ENCODE measurements at places on chromosomes 4 and X.
A peak's percentile ranks its signal among the peaks of the same experiment; 100 is the strongest.

DNA sequence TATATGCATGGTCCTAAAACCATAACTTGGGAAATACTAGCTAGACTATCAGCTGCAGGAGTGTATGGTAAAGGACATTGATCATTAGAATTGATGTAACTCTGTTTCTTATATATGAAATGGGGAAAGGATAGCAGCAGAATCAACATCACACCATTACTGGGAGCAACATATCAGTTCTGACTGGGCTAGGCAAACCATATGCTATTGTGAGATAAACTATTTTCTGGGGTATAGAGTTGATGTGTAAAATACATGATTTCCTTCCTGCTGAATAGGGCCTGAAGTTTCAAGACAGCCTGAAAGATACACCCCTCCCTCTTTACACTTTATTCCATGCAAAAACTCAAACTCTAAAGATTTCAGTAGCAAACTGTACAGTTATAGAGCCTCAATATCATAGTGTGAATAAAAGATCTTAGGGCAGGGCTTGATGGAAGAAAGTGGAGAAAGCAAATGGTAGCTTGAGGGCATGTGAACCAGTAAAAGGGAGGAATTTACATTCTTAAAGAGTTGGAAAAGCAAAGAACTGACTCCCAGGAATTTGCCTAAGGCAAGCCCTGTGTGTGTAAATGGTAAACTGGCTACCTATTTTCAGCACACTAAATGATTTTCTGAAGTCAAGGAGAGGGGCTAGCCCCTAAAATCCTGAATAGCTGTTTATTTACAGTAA is 404.1 kb downstream of the MAPK10 start:
- no peak for DNase-seq

DNA sequence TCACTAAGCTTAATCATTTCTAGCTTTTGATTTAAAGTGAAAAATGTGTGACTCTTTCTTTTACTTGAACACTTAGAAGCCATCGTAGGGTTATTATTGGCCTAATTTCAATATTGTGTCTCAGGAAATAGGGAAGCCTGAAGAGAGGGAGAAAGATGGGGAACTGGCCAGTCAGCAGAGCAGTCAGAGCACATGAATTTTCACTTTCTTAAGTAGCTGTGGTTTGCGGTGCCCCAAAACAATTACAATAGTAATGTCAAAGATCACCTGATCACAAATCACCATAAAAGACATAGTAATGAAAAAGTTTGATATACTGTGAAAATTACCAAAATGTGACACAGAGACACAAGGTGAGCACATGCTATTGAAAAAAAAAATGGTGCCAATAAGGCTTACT is 45.5 kb downstream of the CENPC start:
- DNase-seq, result no peak

DNA sequence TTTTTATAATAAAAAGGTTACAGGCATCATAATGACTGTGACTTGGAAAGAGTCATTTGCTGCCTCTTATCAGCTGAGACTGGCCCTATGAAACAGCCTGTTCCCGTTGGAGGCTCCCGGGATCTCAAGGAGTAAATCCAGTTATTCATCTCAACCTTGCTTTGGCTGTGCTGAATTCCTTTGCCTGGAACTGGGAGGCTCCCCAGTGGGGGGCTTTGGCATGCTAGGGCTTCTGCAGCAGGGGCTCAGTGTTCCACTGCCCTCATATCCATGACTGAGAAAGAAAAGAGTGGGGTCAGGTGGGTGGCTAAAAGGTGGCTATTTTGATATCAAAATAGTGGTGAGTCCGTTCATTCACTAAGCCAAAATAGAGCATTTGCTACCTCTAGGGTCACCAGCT is 71.2 kb downstream of the TRPC5 start:
- no peak for DNase-seq

DNA sequence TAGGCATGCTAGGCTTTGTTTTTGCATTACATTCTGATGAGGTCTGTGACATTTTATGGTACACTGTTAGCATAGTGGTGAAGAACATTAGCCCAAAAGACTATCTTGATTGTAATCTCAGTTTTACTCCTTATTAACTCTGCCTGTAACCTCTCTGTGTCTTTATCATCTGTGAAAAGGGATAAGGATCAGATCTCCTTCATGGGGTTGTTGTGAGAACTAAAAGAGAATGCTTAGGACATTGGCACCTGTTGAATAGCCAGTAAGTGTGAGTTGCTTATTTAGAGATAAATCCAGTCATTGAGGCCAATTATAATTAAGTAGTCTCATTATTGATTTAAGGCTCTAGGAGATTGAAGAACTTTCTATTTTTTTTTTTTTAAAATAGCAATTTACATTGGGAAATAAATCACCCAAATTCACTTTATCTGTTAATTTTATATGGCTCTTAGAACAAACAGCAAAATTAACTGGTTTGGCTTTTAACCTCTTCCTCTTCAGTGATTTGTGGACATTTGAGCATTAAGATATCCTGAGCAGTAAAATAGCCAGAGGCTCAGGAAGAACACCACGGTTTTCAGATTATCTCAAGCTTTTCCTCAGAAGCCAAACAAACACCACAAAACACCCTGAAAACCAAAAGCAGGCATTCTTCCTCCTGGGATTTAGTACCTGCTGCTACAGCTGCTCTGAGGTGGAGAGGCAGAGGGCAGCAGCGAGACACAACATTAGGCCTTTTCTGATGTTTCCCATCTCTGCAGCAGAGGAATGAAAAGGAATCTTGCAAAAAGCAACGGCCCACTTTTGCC is 192.9 kb downstream of the ARHGAP10 start:
- DNase-seq, result peak; percentile 26

- no peak for DNase-seq
Measured at GRCh38 chr4:139599594-139600374, 43.8 kb upstream of the SETD7 start.

DNA sequence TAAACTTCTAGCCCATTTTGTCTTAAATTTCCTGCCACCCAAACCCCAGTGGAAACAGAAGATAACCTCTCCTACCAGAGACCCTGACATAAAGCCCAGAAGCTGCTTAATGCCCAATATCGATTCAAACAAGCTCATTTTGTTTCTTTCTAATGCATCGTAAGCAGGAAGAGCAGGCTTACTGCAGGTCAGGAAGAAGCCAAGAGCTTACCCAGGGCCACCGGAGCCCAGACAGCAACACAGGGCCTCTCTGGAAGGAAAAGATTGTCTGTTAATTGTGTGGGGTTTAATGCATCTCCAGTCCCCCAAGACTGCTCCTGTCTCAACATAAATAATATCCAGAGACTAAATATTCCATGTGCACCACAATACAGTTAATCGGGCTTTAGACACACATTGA is 177.3 kb upstream of the NOCT start:
- DNase-seq, result no peak

- DNase-seq, result no peak
Measured at GRCh38 chr4:71685975-71686374, 97.9 kb downstream of the GC start.

DNA sequence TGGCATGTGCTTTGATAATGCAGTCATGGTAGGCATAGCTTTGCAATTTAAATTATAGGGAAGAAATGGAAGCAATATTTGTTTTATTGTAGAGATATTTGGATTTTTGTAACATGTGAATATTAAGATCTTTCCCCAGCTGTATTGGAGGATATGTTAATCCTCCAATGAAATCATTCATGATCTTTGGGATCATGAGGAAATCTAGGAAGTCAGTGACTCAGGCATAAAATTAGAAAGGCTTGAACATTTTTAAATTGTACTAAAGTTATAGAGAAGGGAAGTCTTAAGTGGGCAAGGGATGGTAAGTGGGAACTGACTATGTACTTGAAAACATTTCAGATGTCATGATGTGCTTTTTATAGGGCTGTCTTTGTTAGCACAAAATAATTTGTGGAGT is 46.8 kb downstream of the FIP1L1 start:
- no peak for DNase-seq

- no peak for DNase-seq
Measured at GRCh38 chr4:181608181-181608580, 635.0 kb upstream of the TENM3 start.

DNA sequence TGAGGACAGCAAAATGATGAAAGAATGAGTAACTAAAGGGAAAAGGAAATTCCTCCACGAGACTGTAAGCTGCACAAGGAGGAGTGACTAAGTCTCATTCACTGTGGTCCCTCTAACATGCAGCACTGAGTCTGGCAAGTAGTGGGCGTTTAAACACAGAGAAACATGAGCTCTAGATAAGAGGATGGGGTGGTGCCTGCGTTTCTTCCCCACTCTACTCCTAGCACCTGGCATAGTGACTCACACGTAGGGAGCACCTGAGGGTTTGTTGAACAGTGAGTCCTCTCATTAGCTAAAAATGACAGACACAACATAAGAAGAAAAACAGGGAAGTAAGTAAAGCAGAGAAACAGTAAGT is 105.8 kb upstream of the CBR4 start:
- DNase-seq, result peak; percentile 43

DNA sequence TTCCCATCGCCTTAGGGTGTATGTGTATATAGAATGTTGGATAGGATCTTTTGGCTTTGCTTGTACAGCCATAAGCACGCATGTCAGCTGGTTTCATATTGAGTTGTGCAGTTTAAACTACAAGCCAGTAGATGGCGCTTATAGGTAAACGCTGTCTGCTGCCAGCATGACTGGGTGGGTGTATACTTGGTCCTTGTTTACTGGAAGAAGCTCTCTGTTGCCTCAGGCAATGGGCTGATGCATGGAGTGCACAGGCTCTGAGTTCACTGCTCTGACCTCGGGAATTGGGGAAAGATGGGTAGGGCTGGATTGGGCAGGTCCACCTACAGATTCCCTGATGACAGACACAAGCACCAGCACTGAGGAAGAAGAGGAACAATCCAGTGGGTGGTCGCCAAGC is 831.5 kb downstream of the STIM2 start:
- DNase-seq, result peak; percentile 12

DNA sequence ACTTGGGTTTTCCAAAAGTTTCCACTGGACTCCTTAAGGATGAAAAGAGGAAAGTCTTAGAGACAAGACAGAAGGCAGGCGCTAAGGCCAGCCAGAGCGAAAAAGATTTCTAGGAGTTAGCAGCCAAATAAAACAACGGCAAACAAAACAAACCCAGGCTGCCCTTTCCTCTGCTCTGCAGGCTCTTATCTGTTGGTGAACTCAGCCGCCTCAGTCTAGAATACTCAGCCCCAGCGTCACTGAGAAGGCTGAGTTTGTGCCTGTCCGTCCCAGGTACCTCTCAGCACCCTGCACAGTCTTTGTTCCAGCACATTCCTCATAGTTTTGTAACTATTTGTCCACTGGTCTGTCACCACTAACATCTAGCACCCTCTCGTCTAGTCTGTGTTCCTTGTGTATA is 75.6 kb upstream of the FAM9C start:
- no peak for DNase-seq

DNA sequence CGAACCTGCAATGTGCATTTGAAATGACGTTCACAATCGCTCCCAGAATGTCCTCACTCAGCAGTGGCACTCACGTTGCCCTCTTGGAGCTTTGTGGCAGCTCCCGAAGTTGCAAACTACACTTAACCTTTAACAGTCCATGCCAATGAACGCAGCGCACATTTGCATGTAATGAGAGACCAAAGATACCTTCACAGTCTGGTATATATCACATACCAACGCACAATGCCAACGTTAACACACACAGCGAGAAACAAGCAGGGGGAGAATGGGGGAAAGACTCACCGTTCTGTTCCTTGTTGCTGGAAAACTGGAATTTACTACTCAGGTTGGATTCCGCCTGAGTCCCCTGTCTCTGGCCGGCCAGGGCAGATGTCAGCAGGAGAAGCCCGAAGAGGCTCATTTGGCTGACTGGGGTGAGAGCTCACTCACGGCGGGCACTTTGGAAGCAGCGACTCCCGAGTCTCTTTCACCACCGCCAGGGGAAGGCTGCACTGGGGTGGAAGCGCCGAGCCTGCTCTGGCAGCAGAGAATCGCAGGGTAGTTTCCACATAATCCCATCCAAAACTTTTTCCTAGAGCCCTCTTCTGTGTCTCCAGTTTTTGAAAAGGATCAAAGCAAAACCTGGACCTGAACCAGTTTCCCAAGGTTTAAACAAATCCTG is 966 bp downstream of the PDGFC start:
- DNase-seq, result peak; percentile 25

DNA sequence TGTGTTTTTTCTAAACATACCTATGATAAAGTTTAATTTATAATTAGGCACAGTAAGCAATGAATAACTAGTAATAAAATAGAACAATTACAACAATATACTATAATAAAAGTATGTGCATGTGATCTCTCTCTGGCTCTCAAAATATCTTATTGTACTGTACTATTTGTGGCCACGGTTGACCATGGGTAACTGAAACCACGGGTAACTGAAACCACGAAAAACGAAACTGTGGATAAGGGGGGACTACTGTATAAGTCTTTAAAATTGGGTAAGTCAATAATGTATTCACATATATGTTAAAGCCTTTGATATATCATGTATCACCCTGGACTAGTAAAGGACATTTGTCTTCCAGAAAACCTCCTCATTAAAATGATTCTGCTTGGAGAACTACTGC is 20.0 kb downstream of the TMEM154 start:
- no peak for DNase-seq

DNA sequence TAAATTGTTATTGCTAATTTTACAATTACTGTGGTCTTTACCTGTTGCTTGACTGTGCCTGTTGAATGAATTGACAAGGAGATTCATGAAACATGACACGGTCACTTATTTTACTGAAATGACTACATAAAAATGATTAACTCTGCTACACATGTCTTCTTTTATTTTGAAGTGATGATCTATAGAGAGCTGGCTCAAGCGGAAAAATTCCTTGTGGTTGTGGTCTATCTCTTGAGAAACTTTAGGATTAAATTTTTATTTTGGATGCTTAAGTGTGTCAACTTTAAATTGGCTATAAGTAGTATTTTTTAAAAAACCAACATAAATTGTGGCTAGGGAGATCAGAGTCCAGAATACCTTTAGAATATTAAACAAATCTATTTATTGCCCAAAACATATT is 131.8 kb upstream of the PITX2 start:
- no peak for DNase-seq

DNA sequence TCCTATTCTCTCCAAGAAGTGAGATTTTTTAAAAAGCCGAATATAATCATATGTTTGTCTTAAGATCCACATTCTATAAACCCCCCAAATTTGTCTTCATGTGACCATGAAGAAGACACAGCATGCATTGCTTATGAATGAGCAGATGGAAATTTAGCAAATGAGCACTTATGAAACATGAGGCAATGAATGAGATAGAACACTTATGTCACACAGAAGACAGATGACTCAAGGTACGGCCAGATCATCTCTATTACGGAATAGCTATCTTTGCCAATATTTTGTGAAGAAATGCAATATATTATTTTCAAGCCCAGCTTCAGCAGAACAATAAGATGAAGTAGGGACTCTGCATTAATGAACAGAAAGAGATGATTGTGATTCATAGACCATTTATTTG is 21.4 kb downstream of the PHEX start:
- DNase-seq, result no peak

DNA sequence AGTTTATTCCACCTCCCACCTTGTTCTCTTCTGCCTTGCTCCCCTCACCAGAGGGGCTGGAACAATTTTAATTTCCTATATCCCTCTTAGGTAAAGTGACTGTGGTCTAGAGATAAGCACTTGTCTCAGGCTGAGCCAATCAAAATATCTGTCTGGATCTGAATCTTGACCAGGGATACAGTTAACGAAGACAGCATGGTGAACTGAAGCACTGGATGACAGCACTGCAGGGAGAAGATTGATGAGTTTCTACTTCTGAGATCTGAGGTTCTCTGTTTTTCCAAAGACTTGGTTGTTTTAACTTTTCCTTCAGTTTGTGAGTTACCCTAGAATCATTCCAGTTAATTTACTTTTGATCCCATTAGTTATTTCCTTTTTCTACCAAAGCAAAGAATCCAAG is 13.2 kb downstream of the GNPDA2 start:
- DNase-seq, result no peak
